Renal pelvis (tissue), 12 donors: ENCODE measurements at places on chromosomes 1 and 21. TPM values are rescaled to one million over a fixed set of nuclear protein-coding genes. Genes with fewer than 3 reads are reported as not detected.

DNA sequence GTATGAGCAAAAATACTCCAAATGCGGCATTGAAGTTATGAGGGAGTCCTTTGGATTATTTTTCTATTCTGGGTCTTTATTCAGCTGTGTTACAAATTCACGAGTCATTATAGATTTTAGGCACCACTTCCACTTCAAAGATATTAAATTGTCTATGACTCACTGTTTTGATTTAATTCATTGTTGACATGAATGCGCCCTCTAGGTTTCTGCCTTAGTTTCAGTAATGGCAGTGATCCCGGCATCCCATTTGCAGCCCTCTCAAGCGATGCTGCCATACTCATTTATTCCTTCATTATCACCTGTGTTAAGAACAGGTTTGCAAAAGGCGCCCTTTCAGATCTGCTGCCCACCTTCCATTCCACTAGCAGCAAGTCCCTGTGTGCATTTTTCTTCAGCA lies 14.0 kb downstream of the RSPO1 start:
- DNase-seq = no peak

GRCh38 chr21:27306791-27307775 lies 340.2 kb upstream of the ADAMTS5 start:
- peak; percentile 58 for DNase-seq

GRCh38 chr21:45102391-45102932 lies 28.1 kb downstream of the ADARB1 start:
- DNase-seq = no peak

GRCh38 chr1:21902026-21903012 lies 34.8 kb downstream of the HSPG2 start:
- no peak for DNase-seq

GRCh38 chr21:45167796-45168222 lies 93.4 kb downstream of the ADARB1 start:
- DNase-seq = no peak

GRCh38 chr1:113320272-113320671 lies 70.0 kb upstream of the MAGI3 start:
- DNase-seq = no peak

DNA sequence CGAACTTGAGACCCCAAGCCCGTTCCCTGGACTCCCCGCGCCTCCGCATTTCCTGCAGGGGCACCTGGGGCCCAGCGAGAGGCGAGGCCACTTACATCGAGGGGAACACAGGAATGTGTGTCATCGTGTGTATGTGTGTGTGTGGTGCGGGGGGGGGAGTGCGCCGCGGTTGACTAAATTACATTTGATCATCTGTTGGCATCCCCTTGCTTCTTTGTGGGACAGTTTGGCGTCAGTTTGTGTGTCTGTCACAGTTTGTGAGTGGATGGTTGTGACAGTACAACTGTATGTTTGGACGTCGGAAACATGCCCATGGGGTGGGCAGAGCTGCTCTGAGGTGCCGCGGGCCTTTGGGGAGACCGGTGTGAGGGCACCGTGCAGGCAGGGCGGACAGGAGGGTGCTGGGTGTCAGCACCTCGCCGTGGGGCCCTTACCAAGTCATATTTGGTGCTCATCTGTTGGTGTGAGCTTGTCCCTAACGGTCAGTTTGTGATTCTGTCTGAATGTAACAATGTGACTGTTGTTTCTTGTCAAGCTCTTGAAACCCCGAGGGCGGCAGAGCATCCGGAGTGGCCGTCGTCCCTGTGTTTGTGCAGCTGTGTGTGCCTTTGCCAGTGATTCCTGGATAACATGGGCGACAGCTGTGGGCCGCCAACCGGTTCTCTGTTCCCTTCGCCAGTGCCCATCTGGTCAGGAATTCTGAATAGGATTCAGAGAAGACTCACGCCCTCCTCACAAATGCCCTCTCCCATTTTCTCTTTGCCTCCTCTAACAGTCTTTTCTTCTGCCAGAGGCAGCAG lies 899 bp downstream of the OPRD1 start:
- DNase-seq = peak; percentile 48

DNA sequence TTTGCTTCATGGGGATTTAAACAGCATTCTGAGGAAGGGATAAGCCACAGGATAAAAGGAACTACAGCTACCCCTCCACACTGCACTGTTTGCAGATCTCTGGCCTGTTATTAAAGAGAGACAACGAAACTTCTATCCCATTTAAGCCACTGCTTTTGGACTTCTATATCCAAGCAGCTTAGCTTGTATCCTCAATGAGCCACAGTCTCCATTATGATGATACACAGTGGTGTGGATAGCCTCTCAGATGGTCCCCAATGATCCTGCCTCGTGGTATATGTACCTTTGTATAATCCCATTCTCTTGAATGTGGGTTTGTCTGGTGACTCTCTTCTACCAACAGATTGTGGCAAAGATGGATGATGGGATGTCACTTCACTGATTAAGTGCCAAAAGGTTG lies 36.0 kb upstream of the MARK1 start:
- DNase-seq = no peak

DNA sequence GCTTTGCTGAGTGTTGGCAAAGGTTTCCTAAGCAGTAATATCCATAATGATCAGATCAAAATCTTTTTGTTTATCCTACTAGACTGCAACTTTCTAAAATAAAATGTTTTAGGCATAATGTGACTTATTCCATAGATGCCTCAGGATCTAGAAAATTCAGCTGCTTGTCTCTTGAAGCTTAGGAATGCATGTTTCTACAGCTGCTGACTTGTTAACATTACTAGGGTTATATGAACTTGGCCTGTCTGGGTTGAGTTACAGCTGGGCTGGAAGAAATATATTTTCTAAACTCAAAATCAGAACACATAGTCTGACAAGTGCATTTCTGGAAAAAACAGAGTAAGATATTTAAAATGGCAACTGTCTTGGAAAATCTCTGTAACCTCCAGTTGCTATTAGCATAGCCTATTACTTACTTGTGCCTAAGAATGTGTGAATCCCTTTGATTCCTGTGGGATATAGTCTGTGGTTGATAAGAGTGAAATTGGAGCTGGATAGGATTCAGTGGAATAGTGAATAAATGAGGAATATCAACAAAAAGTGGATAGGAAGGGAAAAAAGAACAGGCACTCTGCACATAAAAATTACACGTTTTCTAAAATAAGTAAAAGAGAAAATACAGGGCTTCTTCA lies 61.2 kb downstream of the RGS4 start:
- no peak for DNase-seq

DNA sequence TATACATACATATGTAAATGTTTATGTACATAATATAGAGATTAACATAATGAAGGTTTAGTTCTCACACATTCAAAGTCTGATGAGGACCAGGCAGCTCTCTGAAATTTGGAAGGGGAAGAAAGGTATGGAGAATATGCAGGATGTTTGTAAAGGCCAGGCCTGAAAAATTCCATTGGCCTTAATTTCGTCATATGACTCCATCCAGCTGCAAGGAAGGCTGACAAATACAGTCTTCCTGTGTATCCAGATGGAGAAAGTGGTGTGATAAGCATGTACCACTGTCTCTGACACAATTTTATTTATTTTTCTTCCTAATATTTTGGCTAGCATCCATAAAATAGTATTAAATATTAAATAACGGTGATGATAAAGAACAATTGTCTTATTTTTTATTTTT lies 6.3 kb upstream of the SGIP1 start:
- DNase-seq = no peak

GRCh38 chr1:227845147-227845458 lies 29.6 kb downstream of the PRSS38 start:
- DNase-seq = no peak

DNA sequence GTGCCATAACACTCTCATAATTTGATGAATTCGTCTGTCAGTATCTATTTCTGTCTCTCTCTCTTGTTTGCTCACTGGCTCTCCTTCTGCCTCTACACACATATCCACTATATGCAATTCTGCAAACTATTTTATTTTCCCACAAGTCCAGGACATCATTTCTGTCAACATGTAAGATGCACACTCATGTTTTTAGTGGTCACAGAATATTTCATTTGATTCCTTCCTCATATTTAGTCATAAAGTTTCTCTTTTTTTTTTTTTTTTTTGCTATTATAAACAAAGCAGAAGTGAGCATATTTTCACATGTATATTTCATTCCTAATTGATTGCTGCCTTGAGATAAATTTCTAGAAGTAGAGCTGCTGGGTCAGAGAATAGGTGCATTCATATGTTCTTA lies 165.3 kb downstream of the PGBD5 start:
- DNase-seq = no peak

DNA sequence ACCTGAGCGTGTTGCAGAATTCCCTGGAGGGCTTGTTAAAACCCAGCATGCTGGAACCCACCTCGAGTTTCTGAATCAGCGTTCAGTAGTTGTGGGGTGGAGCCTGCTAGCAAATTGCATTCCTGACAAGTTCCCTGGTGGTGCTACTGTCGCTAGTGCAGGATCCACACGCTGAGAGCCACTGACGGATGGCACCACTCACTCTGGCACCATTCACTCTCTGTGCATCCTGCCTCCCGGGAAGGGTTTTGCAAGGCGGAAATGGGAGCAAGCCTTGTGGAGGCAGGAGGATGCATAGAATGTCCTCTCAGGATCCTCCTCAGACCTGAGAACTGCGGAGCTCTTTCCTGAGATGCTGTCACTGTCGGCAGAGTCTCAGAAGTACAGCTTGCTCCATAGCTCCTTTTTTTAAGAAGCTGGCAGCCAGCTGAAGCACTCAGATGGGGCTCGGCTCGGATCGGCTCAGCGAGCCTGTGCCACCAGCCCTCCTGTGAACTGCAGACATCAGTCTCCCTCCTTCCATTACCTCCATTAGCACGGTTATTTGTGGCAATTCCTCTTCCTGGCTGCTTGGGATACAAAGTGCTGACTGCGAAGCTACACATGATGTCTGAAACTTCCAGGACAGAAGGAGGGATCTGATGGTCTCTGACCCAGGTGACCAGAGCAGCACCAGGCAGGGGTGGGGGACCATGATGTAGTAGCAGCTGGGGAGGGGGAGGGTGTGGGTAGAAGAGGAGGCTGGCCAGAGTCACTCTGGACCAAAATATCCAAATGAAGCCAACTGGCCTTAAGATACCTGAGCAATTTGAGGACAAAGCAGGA lies 89.6 kb downstream of the C1orf94 start:
- peak; percentile 5 for DNase-seq

DNA sequence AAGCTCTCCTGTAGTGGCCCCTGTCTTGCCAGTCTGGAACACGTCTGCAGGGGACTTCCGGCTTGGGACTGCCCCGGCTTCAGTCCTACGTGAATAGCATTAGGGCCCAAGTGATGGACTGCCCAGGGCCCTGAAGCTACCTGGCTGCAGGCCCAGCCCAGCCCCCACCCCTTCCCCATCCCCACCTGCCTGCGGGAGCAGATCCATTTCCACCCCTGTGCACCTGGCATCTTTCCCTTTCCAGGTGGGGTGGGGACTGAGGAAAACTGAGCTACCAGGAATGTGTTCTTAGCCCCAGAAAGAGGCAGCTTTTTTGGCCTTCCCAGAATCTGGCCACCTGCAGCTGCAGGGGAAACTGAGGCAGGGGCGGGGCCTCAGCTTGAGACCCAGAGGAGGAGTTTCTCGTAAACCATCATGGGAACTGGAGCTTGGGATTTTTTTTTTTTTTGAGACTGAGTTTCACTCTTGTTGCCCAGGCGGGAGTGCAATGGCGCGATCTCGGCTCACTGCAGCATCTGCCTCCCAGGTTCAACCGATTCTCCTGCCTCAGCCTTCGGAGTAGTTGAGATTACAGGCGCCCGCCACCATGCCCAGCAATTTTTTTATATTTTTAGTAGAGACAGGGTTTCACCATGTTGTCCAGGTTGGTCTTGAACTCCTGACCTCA lies 3.2 kb downstream of the EDN2 start:
- no peak for DNase-seq

DNA sequence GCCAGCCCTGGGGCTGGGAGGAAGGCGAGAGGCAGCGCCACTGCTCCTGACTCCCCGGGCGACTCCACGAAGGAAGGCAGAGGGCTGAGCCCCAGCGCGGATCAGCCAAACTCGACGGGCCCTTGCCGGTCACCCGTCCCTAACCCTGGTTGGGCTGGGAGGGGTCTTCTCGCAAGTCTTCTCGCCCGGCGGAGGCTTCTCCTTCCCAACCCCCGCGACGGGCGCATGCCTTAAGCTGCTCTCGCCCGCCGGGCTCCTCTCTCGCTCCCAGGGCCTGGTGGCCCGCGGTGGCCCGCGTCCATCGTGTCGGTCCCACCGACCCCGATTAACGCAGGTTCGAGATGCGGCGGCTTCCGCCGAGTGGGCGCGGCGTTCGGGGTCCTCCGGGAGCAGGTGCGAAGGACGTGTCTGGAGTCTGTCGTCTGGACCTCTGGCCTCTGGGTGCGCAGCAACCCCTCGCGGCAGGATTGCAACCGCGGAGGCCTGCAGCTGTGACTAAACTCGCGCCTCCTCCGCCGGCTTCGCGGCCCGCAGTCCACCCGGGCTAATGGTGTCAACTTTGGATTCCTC lies 29.0 kb upstream of the PPM1J start:
- DNase-seq = no peak

ILDR2 gene
- polyA plus RNA-seq = 14.1 TPM

IFFO2 gene
- polyA plus RNA-seq = 31.4 TPM

PADI4 gene
- 1.4 TPM for polyA plus RNA-seq

CCDC185 gene
- polyA plus RNA-seq = not detected

C1orf185 gene
- not detected for polyA plus RNA-seq

RXFP4 gene
- polyA plus RNA-seq = 0.24 TPM

HAO2 gene
- 128 TPM for polyA plus RNA-seq

IGSF3 gene
- polyA plus RNA-seq = 29.7 TPM
